ENCODE measurements at places on chromosomes 7 and 10. TPM values are rescaled to one million over a fixed set of nuclear protein-coding genes. Genes with fewer than 3 reads are reported as not detected.

C10orf71 gene
- 0.14 TPM for total RNA-seq

RNF32 gene
- not detected for total RNA-seq

GRCh38 chr10:92213049-92213448 is 77.8 kb downstream of the CPEB3 start:
- peaks cover 31% of the 10 kb centered on the region for H3K4me1 ChIP-seq
- peaks cover 7% of the 10 kb centered on the region for H3K36me3 ChIP-seq
- H3K27me3 ChIP-seq: no peaks in the 10 kb centered on the region

PDE6C gene
- total RNA-seq: not detected

DNA sequence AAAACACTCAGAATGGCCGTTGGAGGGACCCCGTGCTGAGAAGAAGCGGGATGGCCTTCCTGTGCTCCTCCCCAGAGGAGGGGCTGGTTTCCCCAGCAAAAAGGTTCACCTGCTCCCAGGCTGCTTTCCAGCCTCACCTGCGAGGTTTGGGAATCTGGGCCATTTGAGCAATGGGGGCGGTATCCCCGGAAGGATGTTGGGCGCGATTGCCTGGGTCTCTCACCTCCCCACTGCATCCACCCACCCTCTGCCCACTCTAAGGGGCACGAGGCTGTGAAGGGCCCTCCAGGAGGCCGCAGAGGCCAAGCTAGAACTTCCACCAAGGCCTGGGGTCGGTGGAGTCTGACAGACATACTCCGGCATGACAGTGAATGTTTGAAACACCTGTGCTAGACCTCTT is 147.6 kb downstream of the PAXIP1 start:
- DNase-seq: no peak
- H3K27ac ChIP-seq: no peak overlapping the region
- no peaks in the 10 kb centered on the region for H3K4me1 ChIP-seq
- H3K4me3 ChIP-seq: no peak overlapping the region
